ENCODE measurements at places on chromosomes 3 and 15. TPM values are rescaled to one million over a fixed set of nuclear protein-coding genes. Genes with fewer than 3 reads are reported as not detected.

GRCh38 chr3:46634856-46635255 is 22.5 kb downstream of the FAM240A start:
- no peak for DNase-seq

Gene GOLGA6A
- not detected for total RNA-seq

Gene OR5H2
- total RNA-seq: not detected

DNA sequence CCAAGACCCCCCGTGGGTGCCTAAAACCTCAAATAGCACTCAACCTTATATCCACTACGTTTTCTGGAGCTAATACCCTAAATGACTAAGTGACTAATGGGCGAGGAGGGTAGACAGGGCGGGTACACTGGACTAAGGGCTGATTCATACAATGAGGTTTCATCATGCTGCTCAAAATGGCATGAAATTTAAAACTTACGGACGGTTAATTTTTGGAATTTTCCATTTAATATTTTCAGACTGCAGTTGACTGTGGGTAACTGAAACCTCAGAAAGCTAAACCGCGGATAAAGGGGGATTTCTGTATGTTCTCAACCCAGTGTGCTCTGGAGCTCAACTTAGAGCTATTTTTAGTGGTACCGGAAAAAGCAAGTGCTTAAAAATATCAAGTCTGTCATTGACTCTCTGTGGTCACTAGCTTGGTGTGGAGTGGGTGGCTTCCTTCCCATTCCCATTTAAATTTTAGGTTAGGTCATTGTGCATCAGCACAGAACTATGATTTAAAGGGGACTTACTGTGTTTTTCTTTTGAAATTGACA is 72.9 kb downstream of the LRRC28 start:
- DNase-seq: peak; percentile 89

- DNase-seq: no peak
Observed at GRCh38 chr15:39074341-39074985, 506.4 kb upstream of the THBS1 start.

DNA sequence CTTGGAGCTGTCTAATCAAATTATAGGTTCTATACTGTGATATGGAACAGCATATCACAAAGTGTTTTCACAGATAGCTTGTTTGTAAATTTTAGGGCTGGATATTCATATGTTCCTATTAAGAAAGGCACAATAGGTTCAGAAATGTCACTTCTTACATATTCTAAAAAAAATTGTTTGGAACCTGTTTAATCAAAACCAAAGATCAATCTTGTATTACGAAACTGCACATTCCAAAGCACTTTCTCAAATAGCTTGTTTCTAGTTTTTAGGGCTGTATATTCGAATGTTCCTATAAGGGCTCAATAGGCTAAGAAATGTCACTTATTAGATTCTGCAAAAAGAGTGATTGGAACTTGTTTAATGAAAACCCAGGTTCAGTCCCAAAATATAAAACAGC is 67.4 kb upstream of the OSBPL11 start:
- no peak for DNase-seq

DNA sequence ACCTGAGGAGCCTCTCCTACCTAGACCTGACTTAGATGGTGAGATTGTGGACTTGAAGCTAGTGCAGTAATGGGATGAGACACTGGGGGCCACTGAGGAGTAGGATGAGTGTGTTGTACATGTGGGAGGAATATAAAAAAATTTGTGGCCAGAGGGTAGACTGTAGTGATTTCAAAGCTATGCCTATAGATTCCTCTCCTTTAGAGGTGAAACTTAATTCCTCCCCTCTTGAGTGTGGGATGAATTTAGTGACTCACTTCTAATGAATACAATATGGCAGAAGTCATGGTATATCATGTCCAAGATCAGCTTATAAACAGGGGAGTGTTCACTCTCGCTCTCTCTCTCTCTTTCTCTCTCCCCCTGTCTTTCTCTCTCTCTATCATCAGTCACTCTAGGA is 6.7 kb downstream of the ZNF860 start:
- no peak for DNase-seq

DNA sequence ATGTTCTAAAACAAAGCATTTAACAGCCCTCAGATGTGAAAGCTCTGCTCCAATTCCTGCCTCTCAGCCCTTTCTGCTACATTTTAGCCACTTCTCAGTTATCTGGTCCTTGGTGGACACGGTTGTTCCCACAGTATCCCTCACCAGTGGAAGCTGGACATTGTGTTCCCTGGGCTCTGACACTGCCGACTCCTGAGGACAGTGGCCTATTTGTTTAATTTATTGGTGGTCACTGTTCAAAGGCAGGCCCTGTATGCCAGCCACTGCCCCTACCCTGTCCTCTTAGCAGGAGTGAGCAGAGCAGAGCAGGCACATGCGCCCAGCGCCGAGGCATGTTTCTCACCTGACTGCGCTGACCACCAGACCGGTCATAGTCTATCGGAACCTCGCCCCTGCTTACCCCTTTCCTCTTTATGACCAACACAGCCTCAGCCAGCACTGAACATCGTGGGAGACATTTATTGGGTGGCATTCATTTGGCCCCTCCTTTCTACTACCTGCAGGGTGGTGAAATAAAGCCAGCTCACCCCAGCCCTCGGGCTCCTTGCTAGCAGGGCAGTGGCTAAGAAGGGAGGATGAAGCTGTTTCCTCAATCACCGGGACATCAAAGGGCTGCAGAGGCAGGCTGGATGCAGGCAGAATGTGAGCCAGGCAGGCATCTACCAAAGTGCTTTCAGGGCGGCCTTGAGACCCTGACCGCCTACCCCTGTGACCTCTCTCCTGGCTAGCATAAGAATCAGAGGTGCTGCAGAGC is 54.3 kb upstream of the HACD2 start:
- no peak for DNase-seq

DNA sequence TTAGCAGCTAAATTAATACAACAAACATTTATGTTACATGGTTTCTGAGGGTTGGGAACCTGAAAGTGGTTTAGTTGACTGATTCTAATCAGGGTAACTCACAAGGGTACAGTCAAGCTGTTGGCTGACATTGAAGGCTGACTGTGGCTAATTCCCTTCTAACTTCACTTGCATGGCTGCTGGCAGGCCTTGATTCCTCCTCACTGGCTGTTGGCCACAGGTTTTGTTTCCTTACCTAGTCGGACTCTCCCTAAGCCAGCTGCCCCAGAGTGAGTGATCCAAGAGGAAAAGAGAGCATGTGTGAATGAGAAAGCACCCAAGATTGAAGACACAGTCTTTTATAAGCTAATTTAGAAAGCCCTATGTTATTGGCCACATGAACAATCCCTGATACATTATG is 700.1 kb downstream of the ROBO1 start:
- DNase-seq: no peak

Gene RPN1
- 477 TPM for total RNA-seq

DNA sequence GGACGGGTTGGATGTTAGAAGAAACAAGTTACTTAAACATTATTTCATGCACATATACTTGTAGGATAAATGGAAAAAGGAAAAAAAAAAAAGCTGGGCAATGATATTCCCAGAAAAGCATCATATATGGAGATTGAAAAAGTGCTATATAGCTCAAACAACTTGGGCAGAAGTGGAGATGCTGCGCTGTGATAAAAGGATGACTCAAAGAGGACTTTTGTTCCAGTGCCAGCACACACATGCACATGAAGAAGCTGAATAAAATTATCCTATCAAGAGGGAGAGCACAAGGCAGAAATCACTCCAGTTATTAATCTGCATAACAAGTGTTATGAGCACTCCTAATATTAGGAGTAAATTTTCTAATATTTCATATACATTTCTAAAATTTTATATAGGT is 30.9 kb downstream of the FRMD4B start:
- DNase-seq: peak; percentile 31

Gene DUSP7
- 31.9 TPM for total RNA-seq

GRCh38 chr3:49465270-49466034 is 4.6 kb upstream of the DAG1 start:
- DNase-seq: no peak

Gene CLDN16
- total RNA-seq: not detected

GRCh38 chr3:177401375-177401774 is 204.1 kb upstream of the TBL1XR1 start:
- DNase-seq: no peak

- no peak for DNase-seq
Observed at GRCh38 chr3:116039651-116039985, 405.7 kb downstream of the LSAMP start.

GRCh38 chr3:170584585-170585007 is 1.3 kb downstream of the SLC7A14 start:
- peak; percentile 49 for DNase-seq

Gene STARD9
- 2.2 TPM for total RNA-seq

- DNase-seq: no peak
Observed at GRCh38 chr3:156811089-156811862, 14.9 kb upstream of the LEKR1 start.

DNA sequence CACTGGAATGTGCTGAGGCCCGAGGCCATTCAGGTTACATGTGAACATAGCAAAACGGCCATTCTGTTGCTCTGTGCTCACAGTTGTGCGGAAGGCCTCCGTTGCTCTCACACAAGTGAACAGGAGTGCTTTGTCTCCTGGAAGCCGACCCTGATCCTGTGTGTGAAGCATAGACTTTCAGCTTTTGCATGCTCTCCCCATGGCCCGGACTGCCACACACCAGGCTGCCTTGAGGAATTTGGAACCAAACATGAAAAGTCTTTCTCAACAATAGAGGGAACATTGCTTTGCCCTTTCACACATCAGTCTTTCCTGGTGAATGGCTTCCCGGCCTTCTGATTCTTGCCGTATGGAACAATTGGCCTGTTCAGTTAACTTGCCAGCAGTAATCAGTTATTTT is 154.8 kb upstream of the LRIG1 start:
- DNase-seq: no peak

DNA sequence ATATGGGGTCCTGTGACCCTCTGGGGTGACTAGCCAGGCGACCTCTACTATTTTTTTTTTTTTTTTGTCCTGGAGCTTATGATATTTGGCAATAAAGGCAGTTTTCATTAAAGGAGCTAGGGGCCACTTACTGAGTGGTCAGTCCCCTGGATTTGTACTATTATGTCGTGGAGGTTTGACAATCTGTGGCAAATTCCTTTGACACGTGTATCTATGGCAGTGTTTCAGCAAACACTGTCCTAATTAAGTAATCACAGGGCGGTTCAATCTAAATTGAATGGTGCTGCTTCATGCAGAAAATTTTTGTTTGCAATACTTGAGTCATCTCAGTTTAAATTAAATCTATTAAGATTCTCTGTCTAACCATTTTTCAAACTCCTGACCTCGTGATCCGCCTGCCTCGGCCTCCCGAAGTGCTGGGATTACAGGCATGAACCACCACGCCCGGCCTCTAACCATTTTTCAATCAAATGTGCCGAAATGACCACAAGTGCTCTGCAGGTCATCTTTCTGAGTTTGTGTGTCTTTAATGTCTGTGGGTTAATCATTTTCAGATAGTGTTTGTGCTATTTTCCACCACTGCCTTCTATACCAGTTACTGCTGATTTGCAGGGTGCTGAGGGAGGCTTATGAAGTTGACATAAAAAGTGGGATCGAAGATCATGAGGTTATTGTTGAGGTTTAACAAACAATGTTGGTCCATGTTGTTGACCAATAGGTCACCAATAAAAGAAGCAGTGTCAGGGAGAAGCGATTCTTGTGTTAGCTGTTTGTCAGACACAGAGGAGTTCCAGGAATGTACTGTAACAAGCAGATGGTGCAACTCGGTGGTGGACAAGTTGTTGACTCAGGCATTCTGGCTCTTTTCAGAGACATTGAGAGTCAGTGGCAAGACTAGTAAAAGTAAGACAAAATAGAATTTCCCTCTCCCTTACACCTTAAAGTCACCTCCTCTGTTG is 18.6 kb upstream of the SLC2A2 start:
- no peak for DNase-seq

Gene CA12
- total RNA-seq: 15.0 TPM

Gene SAMMSON
- 0.43 TPM for total RNA-seq

Gene C15orf62
- 0.27 TPM for total RNA-seq

All from HT1080 (cell line).